Activated T-helper 2 cell treated with anti-CD3 and anti-CD28 coated beads, Interferon-gamma antibody, Interleukin-2, Interleukin-4, amounts not matched to agents 10 μg/mL and 5 μg/mL and 100 μg/mL, durations not matched to agents 14 hours and 24 hours and 36 hours (primary cell): ENCODE measurements at places on chromosomes 3 and 15. TPM values are rescaled to one million over a fixed set of nuclear protein-coding genes. Genes with fewer than 3 reads are reported as not detected.

DNA sequence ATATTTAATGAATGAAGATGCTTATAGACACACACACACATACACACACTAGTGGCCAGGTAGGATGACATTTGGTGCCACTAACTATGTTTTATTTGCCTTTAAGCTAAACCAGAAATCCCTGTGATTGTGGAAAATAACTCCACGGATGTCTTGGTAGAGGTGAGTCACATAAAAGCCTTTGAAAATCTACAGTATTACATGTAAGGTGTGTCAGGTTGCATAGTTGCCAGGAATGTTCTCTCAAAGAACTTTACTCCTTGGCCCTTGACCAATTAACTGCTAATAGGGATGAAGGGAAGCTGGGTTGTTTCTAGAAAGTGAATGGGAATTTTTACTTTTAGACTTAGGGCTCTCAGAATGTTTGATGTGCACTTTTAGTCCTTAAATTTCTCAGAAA is 9.9 kb downstream of the ZBED2 start:
- no peak for DNase-seq
- H3K27me3 ChIP-seq: no peaks in the 10 kb centered on the region
- peaks cover 89% of the 10 kb centered on the region for H3K36me3 ChIP-seq
- peaks cover 70% of the 10 kb centered on the region for H3K4me1 ChIP-seq

- no peaks in the 10 kb centered on the region for H3K27me3 ChIP-seq
- no peak overlapping the region for H3K4me3 ChIP-seq
- no peak for DNase-seq
- no peak overlapping the region for H3K27ac ChIP-seq
- H3K4me1 ChIP-seq: peaks cover 5% of the 10 kb centered on the region
These were observed 74.9 kb downstream of the PIK3R4 start for GRCh38 chr3:130671545-130672312.

DNA sequence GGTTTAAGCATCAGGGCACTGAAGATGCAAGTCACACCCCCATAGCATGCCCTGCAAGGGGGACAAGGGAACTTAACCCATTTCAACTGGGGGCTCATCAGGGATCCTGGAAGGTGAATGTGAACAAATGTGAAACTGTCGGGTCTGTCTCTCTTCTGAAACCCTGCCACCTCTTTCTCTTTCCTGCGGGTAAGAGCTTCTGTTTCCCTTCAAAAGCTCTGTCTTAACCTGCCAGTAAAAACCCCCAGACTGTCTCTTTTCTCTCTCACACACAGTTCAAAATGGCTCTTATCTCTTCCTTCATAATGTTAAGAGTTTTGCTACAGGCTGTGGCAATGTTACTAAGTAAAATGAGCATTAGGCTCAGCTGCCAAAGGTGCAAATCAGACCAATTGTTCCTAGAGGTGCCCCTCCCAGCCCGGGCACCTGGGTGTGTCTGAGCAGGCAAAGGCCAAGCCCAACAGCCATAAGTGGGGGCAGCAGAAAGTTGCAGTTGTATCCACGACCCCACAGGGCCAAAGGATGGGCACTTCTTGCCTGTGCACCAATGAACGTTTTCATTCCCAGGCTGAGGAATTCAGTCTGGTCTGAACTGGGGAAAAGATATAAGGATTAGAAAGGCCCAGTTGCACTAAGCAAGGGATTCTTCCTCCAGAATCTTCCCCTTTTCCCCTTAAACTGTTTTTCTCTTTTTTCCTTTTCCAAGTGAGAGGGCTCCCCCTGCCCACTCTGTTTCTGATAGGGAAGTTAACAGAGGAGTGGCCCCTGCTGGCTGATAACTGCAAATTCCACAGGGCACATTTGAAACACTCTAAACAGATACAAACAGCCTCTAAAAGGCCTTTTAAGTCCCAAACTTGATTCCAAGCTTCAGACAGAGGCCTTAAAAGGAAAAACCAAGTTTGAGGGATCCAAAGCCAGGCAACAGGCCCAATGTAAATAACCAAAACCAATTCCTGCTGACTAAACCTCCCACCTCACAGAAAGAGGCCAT is 113.8 kb upstream of the EPHA6 start:
- DNase-seq: no peak
- no peak overlapping the region for H3K4me3 ChIP-seq
- H3K27me3 ChIP-seq: no peaks in the 10 kb centered on the region
- no peaks in the 10 kb centered on the region for H3K4me1 ChIP-seq
- no peak overlapping the region for H3K27ac ChIP-seq
- no peaks in the 10 kb centered on the region for H3K36me3 ChIP-seq

Gene PLSCR5
- total RNA-seq: not detected in 2 replicates

Gene BAHD1
- 26.5 and 26.7 TPM in 2 replicates for total RNA-seq

Gene SOX14
- not detected in 2 replicates for total RNA-seq

Gene SLC12A1
- not detected in 2 replicates for total RNA-seq

GRCh38 chr3:196975349-196975748 is 6.7 kb upstream of the PIGZ start:
- no peak for DNase-seq
- peaks cover 3% of the 10 kb centered on the region for H3K27me3 ChIP-seq
- H3K36me3 ChIP-seq: no peaks in the 10 kb centered on the region
- H3K4me1 ChIP-seq: peaks cover 7% of the 10 kb centered on the region
- H3K4me3 ChIP-seq: no peak overlapping the region
- H3K27ac ChIP-seq: no peak overlapping the region

DNA sequence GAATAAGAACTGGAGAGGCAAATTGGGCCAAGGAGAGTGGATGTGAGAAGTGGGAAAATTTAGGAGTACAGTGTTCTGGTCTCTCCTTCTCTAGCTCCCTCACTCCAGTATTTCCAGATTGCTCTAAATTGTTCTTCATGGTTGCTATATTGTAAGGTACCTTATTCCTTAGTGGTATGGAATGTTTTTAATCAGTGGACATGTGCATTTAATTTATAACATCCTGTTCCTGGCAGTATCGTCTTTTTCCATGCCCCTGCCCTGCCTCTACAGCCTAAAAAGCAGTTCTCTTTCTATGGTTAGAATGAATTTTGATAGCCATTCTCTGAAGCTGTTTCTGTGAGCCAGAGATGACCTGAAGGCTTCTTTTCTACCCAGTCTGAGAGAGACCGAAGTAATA is 180.5 kb downstream of the TCF12 start:
- no peak overlapping the region for H3K4me3 ChIP-seq
- H3K36me3 ChIP-seq: peaks cover 10% of the 10 kb centered on the region
- H3K27ac ChIP-seq: no peak overlapping the region
- no peak for DNase-seq
- no peaks in the 10 kb centered on the region for H3K27me3 ChIP-seq

DNA sequence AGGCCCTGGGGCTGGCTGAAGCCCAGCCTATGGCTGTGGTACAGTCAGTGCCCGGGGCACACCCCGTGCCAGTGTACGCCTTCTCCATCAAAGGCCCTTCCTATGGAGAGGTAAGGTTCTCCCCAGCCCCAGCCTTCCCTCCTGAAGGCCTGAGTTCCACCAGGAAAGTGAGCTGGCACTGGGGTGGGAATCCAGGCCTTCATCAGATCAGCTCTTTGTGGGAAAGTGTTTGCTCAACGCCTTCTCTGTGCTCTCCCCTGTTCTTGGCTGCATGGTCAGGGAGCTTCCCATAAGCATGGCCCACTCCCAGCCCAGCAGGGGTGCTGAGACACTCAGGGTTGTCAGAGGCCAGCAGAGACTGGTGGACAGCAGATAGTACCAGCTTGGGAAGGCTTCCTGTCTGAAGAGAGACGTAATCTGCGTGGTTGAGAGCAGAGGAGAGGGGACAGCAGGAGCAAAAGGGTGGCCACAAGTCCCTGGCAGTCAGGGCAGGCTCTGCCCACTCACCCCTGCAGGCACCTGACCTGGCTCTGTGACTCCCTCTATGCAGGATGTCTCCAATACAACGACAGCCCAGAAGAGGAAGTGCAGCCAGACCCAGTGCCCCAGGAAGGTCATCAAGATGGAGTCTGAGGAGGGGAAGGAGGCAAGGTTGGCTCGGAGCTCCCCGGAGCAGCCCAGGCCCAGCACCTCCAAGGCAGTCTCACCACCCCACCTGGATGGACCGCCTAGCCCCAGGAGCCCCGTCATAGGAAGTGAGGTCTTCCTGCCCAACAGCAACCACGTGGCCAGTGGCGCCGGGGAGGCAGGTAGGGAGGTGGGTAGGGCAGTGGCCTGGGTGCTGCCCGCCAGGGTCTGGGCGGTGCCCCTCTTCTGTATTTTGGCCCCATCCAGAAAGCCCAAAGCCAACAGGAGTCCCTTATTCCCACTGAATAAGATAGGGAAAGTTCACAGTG is 38.4 kb downstream of the PML start:
- DNase-seq: no peak
- peaks cover 71% of the 10 kb centered on the region for H3K36me3 ChIP-seq
- H3K4me1 ChIP-seq: no peaks in the 10 kb centered on the region
- no peaks in the 10 kb centered on the region for H3K27me3 ChIP-seq

GRCh38 chr15:78541744-78542034 is 1.4 kb downstream of the PSMA4 start:
- H3K27me3 ChIP-seq: no peaks in the 10 kb centered on the region
- peak overlapping the region; percentile 95 for H3K27ac ChIP-seq
- H3K4me3 ChIP-seq: peak overlapping the region; percentile 97
- H3K4me1 ChIP-seq: peaks cover 27% of the 10 kb centered on the region

Gene LRRC2
- 0.09 TPM in 1 of 2 replicates, not detected in the other for total RNA-seq

DNA sequence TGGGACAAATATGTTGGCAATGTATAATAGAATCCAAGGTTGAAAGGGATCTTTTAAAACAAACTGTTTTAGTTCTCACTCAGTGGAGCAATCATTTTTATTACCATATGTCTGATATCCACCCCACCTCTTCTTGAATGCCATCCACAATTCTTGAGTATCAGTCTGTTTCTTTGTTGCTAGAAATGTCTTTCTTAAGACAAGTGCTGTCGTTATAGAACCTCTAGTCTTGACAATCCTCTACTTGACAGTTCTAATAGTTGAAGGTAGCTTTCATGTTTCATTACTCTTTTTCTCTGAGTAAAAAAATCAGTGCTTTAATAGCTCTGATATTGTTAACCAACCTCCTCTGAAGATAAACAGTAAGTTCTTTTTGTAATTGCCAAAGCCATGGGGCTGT is 737.9 kb downstream of the MECOM start:
- no peak overlapping the region for H3K27ac ChIP-seq
- H3K36me3 ChIP-seq: no peaks in the 10 kb centered on the region
- H3K4me3 ChIP-seq: no peak overlapping the region
- H3K4me1 ChIP-seq: no peaks in the 10 kb centered on the region
- H3K27me3 ChIP-seq: no peaks in the 10 kb centered on the region

- H3K4me3 ChIP-seq: no peak overlapping the region
- no peak overlapping the region for H3K27ac ChIP-seq
- no peaks in the 10 kb centered on the region for H3K36me3 ChIP-seq
- H3K27me3 ChIP-seq: no peaks in the 10 kb centered on the region
- no peak for DNase-seq
These were observed 378.6 kb upstream of the MCTP2 start for GRCh38 chr15:93852761-93853160.

DNA sequence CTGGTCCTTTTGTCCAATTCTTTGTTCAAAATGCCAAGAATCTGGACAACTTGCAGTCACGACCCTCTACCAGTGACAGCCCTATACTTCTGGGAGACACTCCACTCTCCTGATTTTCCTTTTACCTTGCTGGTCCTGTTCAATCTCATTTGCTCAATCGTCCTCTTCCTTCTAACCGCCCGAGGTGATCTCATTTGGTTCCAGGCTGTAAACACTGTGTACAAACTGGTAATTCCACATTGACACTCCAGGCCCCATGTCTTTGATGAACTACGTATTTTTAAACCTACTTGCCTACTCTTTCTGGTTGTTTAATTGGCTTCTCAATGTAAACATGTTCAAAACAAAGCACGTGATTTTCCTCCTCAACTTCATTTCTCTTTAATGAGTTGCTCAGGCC is 23.7 kb upstream of the C3orf49 start:
- H3K27me3 ChIP-seq: no peaks in the 10 kb centered on the region
- no peaks in the 10 kb centered on the region for H3K36me3 ChIP-seq
- no peak overlapping the region for H3K4me3 ChIP-seq
- H3K27ac ChIP-seq: no peak overlapping the region

Gene KCNMB3
- 0.28 and 0.52 TPM in 2 replicates for total RNA-seq
